Esophagus mucosa (tissue), 1 donor: ENCODE measurements at places on chromosomes 3 and 15.

DNA sequence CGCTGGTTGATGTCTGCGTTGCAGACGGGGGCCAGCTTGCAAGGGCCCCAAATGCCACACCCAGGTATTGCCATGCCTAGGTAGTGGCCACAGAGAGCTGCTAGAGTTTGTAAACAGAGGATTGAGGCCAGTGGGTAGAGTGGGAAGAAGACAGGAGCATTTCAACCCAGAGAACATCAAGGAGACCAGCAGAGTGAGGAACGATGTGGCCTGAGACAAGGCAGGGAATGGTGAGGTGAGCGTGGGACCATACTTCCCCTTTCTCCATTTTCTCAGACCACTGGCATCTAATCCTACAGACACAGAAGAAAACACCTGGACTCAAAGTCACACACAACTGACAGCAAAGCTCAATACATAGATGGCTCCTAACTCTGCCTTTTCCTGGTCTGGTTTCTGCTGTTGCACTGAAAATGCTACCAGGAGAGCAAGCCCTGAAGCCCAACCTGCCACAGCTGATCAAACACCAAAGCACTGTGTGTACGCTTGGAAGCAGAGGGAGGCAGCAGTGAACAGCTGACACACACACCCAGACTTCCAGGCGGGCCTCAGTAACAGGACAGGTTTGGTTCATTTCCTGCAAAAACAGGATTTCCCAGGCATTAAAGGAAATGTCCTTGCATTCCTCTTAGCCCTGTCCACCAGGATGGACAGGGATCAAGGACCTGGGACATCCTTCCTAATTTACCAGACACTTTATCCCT lies 1.6 kb downstream of the FAM174B start:
- ATAC-seq = peak; percentile 57

- ATAC-seq = peak; percentile 62
These were observed 111.7 kb downstream of the NUP210 start for GRCh38 chr3:13308380-13308801.

DNA sequence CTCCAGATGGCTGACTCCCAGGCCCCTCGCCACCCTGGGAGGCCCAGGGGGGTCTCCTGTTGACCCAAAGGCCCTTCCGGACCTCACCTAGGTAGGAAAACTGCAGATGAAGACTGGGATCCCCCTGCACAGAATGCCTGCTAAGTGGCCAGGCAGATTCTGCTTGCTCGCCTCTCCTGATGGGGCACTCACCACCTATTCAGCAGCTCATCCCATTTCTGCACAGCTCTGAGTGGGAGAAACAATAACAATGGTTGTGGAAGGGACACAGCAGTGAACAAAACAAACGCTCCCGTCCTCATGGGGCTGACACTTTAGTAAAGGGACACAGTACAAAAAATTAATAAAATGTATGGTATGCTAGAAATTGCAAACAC lies 24.9 kb upstream of the FGD5 start:
- ATAC-seq = no peak

- no peak for ATAC-seq
These were observed 47.4 kb downstream of the CGNL1 start for GRCh38 chr15:57423599-57424140.

DNA sequence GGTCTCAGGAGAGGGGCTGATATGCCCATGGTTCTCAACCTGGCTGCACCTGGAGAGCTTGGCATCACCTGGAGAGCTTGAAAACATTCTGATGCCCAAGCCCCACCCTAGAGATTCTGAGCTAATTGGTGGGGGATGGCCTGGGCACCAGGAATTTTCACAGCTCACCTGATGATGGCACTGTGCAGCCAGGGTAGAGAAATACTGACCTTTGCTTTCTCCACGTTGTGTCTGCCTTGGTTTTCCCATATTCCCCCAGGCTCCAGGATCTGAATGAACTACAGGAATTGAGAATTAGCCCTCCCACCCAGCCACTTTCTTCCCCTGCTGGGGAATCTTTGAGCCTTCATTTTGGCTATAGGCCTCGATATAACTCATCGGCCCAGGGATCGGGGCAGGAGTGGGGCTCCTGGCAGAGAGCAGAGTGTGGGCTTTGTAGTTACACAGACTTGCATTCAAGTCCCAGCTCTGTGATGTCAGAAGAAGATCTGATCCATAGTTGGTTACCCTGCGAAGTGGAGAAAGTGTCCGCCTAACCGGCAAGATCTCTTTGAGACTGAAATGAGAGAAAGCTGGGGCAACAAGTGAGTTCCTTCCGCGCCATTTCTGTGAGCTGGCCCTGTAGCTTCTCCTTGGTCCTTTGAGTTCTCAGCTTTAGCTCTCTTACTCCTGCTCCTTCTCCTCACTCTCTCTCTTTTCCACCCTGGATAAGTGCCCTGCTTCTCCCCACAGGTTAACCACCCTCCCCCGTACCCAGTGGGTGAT lies 33.1 kb upstream of the UBE2Q2 start:
- ATAC-seq = peak; percentile 73

DNA sequence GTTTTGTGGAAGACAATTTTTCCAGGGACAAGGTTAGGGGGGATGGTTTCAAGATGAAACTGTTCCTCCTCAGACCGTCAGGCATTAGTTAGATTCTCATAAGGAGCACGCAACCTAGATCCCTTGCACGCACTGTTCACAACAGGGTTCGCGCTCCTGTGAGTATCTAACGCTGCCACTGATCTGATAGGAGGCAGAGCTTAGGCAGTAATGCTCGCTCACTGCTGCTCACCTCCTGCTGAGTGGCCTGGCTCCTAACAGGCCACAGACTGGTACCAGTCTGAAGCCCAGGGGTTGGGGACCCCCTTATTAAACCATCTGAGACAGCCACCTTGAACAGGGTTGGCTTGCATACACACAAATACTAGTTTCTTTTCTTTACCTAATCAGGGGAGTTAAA lies 13.5 kb upstream of the IMPG2 start:
- ATAC-seq = no peak

- no peak for ATAC-seq
These were observed 10.7 kb upstream of the DHX36 start for GRCh38 chr3:154334973-154335420.

- no peak for ATAC-seq
These were observed 40.9 kb downstream of the CRTC3 start for GRCh38 chr15:90570643-90571042.

DNA sequence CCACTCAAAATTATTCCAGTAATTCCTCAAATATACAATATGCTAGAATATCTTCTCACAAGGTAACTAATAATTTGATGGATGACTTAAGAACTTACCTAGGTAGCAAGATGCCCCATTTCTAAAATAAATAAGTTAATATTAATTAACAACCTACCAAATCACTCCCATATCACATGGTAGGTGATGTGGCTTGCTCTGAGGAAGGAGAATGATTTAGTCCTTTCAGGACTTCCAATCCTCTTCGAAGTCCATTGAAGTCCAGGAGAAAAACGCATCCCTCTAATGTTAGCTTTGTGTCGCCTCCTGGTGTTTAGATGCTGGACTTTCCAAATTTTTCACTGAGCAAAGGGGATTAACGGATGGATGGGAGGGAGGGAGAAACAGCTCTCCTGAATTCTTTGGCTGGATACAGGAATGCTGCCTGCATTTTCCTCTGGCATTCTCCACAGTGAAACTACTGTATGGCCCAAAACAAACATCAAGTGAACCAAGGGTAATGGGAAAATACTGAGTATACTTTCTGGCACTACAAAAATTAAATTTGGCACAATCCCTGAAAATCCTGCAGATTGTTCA lies 58.6 kb downstream of the PRICKLE2 start:
- ATAC-seq = no peak

- ATAC-seq = peak; percentile 16
These were observed 92.7 kb upstream of the BLM start for GRCh38 chr15:90624278-90624981.

DNA sequence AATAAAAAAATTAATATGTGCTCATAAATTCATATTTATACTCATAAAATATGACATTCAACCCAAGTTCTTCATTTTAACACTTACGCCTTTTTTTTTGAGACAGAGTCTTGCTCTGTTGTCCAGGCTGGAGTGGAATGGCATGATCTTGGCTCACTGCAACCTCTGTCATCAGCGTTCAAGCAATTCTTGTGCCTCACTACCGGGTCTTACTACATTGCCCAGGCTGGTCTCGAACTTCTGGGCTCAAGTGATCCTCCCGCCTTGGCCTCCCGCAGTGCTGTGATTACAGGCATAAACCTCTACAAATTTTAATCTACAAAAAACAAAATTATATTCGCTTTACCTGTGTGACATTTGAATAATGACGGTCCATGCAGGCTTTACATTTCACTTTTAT lies 74.1 kb upstream of the SNRPN start:
- ATAC-seq = no peak

- ATAC-seq = peak; percentile 13
These were observed at the start of gene GABRA5 for GRCh38 chr15:26866298-26867199. Gene GABRA5, plus strand, starts transcription at chr15:26867062. Its CDS starts 2,187 bp downstream, at chr15:26869249.

DNA sequence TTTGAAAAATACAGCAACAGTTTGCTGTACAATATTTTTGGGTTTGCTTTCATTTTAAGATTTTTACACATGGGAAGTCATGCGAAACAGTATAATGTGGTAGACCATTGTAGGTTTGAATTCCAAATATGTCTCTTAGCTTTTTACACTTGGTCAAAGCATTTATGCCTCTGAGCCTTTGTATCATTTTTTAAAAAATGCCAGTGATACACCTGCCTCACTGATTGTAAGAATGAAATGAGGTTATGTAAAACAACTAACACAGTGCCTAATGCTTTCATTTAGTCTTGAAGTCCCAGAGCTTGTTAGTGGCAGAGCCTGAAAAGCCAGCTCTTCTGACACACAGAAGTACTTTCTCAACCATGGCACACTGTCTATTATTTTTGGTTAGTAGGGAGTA lies 202.0 kb downstream of the UBE2E2 start:
- peak; percentile 83 for ATAC-seq

GRCh38 chr3:137163958-137164357 lies 206.2 kb downstream of the IL20RB start:
- ATAC-seq = no peak

GRCh38 chr15:96948981-96949380 lies 618.5 kb downstream of the NR2F2 start:
- no peak for ATAC-seq

- no peak for ATAC-seq
These were observed 229.9 kb upstream of the SUCLG2 start for GRCh38 chr3:67884345-67884744.

DNA sequence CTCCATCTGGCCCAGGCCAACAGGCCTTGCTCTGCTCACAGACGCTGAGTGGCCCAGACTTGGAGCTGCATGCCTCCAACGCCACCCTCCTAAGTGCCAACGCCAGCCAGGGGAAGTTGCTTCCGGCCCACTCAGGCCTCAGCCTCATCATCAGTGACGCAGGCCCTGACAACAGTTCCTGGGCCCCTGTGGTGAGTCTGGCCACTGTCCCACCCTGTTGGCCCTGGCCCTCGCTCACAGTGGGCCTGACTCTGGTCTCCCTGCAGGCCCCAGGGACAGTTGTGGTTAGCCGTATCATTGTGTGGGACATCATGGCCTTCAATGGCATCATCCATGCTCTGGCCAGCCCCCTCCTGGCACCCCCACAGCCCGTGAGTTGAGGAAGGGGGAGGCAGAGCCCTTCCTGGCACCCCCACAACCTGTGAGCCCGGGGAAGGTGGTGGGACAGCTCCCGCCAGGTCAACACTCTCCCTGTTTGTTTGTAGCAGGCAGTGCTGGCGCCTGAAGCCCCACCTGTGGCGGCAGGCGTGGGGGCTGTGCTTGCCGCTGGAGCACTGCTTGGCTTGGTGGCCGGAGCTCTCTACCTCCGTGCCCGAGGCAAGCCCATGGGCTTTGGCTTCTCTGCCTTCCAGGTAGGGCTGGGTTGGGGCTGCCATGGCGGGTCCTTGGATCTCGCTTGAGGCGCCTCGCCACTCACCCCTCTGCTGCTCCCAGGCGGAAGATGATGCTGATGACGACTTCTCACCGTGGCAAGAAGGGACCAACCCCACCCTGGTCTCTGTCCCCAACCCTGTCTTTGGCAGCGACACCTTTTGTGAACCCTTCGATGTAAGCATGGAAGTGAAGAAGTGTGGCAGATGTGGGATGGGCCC lies 10.0 kb downstream of the NT5DC2 start:
- no peak for ATAC-seq

- ATAC-seq = no peak
These were observed 200.7 kb downstream of the UBE3A start for GRCh38 chr15:25238126-25238525.

DNA sequence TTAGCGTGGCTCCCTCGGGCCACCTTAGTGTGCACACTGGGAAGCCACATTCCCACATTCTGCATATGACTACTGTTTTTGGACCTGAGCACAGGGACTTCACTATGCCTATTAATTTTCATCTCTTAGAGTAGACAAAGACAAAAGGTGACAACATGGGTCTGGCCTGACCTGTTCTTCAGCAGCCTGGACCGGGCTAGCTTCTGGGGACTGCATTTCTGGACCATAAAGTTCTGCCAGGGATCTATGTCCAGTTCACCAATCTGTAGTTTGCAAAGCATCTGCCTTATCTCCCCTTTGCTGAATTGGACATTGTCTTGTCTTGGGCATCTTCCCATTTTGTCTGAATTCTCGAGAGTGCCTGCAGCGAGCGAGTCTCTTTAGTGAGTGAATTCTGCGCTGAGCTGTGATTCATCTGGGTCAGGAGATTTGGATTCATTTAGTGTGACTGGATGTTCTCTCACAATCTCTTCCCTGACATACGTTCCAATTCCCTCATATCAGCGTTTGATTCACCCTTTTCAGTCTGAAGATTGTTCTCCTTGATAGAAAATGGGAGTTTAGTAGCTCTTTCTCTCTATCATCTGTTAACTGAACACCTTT lies 112.2 kb upstream of the PLXNA1 start:
- ATAC-seq = no peak

- ATAC-seq = no peak
These were observed 383.1 kb downstream of the KCNH8 start for GRCh38 chr3:19531426-19531825.

DNA sequence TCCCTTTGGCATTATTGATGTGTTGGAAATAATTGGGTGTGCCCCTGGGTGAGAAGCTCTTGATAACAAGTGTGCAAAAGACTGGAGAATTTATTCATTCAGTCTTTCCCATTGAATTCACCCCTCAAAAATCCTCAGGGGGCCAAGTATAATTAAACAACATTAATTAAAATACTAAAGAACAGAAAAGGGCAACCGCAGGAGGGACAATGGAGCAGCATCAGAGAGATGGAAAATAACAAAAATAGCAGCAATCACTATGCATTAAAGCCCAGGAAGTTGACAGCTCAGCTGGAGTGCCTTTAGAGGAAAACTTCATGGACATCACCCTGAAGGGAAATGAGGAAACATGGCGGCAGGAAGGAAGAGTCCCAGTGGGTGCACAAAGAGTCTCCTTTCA lies 227.6 kb downstream of the MINAR1 start:
- no peak for ATAC-seq
